ENCODE measurements at places on chromosomes 2 and 18.

GRCh38 chr2:28780496-28780895 lies 28.9 kb downstream of the PPP1CB start:
- H3K27ac ChIP-seq, result no peak overlapping the region
- no peaks in the 10 kb centered on the region for H3K27me3 ChIP-seq
- peaks cover 89% of the 10 kb centered on the region for H3K36me3 ChIP-seq
- DNase-seq, result no peak
- H3K4me3 ChIP-seq, result no peak overlapping the region
- no peaks in the 10 kb centered on the region for H3K4me1 ChIP-seq

GRCh38 chr18:76823587-76824011 lies 1.2 kb downstream of the ZNF236 start:
- peak; percentile 82 for DNase-seq
- no peaks in the 10 kb centered on the region for H3K36me3 ChIP-seq
- H3K4me3 ChIP-seq, result peak overlapping the region; percentile 96
- no peaks in the 10 kb centered on the region for H3K4me1 ChIP-seq
- peak overlapping the region; percentile 24 for H3K27ac ChIP-seq

GRCh38 chr18:24632158-24632988 lies 171.9 kb downstream of the HRH4 start:
- H3K4me3 ChIP-seq, result no peak overlapping the region
- no peaks in the 10 kb centered on the region for H3K36me3 ChIP-seq
- no peaks in the 10 kb centered on the region for H3K4me1 ChIP-seq
- no peaks in the 10 kb centered on the region for H3K27me3 ChIP-seq
- H3K27ac ChIP-seq, result no peak overlapping the region

DNA sequence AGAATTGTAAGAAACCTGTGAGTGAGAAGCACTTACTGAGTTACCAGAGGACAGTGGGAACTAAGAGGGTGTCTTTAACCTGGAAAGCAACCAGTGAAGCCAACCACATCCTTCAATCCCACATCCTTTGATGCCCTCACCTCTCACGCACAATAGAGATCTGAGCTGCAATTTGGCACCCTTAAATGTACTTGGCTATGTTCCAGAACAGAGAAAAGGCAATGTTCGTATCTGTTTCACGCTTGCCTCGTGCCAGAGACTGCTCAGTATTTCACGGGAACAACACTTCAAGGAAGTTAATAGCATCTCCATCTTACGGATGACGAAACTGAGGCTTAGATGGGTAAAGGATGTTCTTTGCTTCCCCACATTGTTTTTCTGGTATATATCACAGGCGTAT lies 167.4 kb downstream of the DPP10 start:
- H3K36me3 ChIP-seq, result no peaks in the 10 kb centered on the region
- H3K27ac ChIP-seq, result no peak overlapping the region
- DNase-seq, result no peak
- H3K27me3 ChIP-seq, result no peaks in the 10 kb centered on the region
- no peak overlapping the region for H3K4me3 ChIP-seq

DNA sequence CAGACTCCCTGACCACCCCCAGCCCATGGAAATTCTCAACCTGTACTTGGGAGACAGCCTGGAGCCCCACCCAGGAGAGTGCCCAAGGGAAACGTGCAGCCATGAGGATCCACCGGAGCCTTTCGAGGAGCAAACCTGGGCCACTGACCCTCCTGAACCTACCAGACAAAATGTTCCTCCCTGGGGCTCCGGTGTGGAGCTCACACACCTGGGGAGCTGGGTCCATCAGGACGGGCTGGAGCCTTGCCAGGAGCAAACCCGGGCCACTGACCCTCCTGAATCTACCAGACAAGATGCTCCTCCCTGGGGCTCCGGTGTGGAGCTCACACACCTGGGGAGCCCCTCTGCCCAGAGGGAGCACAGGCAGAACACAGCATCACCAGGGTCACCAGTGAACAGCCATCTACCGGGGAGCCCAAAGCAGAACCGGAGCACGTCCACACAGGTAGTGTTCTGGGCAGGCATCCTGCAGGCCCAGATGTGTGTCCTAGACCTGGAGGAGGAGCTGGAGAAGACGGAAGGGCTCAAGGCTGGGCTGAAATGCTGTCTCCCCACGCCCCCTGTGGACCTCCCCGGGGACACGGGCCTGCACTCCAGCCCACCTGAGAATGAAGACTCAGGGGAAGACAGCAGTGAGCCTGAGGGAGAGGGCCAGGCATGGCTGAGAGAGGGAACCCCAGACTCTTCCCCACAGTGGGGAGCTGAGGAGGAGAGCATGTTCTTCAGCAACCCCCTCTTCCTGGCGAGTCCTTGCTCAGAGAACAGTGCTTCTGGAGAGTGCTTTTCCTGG lies 8.9 kb downstream of the PSD4 start:
- H3K4me3 ChIP-seq, result no peak overlapping the region
- H3K4me1 ChIP-seq, result peaks cover 6% of the 10 kb centered on the region
- no peak for DNase-seq
- H3K27me3 ChIP-seq, result no peaks in the 10 kb centered on the region

GRCh38 chr2:21372654-21373053 lies 248.9 kb downstream of the TDRD15 start:
- no peaks in the 10 kb centered on the region for H3K27me3 ChIP-seq
- H3K36me3 ChIP-seq, result no peaks in the 10 kb centered on the region
- no peak overlapping the region for H3K27ac ChIP-seq
- DNase-seq, result peak; percentile 84
- peaks cover 15% of the 10 kb centered on the region for H3K4me1 ChIP-seq
- H3K4me3 ChIP-seq, result no peak overlapping the region

DNA sequence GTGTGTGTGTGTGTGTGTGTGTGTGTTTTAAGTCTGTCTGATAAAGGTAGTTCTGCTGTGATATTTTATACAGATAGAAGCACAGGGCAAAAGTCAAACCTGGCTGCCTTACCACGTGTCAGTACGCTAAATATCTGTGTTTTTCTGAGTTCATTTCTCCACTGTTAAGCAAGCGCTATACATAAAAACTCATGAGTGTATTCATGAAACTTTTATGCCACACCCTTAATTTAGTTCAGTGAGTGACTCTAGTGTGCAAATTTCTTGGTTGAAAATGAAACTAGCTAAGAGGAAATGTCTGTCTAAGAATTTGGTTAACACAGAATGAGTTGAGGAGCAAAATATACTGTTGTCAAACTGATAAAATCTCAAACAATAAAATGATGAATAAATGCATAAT lies 11.2 kb downstream of the CASP10 start:
- DNase-seq, result no peak
- no peaks in the 10 kb centered on the region for H3K27me3 ChIP-seq

- peaks cover 4% of the 10 kb centered on the region for H3K36me3 ChIP-seq
- no peak overlapping the region for H3K4me3 ChIP-seq
- H3K27me3 ChIP-seq, result no peaks in the 10 kb centered on the region
- peak; percentile 41 for DNase-seq
- H3K4me1 ChIP-seq, result no peaks in the 10 kb centered on the region
- H3K27ac ChIP-seq, result peak overlapping the region; percentile 75
These were observed 31.7 kb downstream of the GPC1 start for GRCh38 chr2:240467149-240467642.

- no peak overlapping the region for H3K4me3 ChIP-seq
- H3K36me3 ChIP-seq, result no peaks in the 10 kb centered on the region
- no peak for DNase-seq
- no peaks in the 10 kb centered on the region for H3K4me1 ChIP-seq
- no peaks in the 10 kb centered on the region for H3K27me3 ChIP-seq
These were observed 780.4 kb upstream of the NRXN1 start for GRCh38 chr2:51812138-51812866.

GRCh38 chr2:131035826-131036231 lies 57.4 kb downstream of the FAM168B start:
- H3K4me3 ChIP-seq, result peak overlapping the region; percentile 56
- peaks cover 13% of the 10 kb centered on the region for H3K27me3 ChIP-seq
- peaks cover 14% of the 10 kb centered on the region for H3K4me1 ChIP-seq
- H3K36me3 ChIP-seq, result peaks cover under 1% of the 10 kb centered on the region
- H3K27ac ChIP-seq, result no peak overlapping the region
- DNase-seq, result peak; percentile 65

DNA sequence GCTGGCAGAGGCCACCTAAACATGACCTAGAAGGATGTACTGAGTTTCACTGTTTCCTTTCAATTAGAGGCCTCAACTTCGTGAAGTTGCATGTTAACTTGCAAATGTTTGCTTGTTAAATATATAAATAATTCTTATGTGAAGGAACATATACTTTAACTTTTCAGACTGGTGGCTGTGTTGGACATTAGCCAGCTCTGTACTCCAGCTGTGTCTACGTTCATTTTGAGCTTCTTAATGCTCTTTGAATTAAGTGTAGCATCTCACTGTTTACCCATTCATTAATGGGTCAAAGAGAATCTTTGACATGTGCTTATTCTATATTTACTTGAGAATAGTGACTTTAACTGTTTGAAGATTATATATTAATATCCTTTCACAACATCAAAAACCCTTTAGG lies 823.2 kb upstream of the ID2 start:
- no peak for DNase-seq
- no peaks in the 10 kb centered on the region for H3K4me1 ChIP-seq
- H3K27me3 ChIP-seq, result no peaks in the 10 kb centered on the region
- H3K36me3 ChIP-seq, result no peaks in the 10 kb centered on the region
- H3K4me3 ChIP-seq, result no peak overlapping the region
- H3K27ac ChIP-seq, result no peak overlapping the region

DNA sequence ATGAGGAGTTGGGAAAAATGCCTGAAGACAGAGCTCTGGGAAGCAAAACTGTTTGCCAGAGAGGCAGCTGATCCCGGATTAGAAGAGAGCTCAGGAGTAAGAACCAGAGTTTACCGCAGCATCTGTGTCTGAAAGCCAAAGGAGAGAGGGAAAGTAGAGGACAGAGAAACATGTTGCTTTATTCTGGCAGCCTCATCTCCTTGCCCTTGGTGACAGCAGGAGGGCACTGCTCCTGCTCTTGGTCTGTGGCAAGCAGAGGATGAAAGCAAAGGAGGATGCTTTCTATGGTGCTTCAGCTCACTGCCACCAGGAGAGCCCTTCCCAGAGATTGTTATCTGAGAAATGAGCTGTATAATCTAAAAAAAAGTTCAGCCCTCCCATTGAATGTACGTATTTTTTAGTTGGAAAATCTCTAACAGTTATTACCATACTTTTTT lies 7.7 kb downstream of the SLC1A4 start:
- H3K27me3 ChIP-seq, result peaks cover 16% of the 10 kb centered on the region
- no peaks in the 10 kb centered on the region for H3K4me1 ChIP-seq
- DNase-seq, result no peak
- no peaks in the 10 kb centered on the region for H3K36me3 ChIP-seq

GRCh38 chr2:235580426-235581157 lies 86.7 kb downstream of the AGAP1 start:
- DNase-seq, result no peak
- H3K4me1 ChIP-seq, result no peaks in the 10 kb centered on the region
- H3K27ac ChIP-seq, result no peak overlapping the region
- no peaks in the 10 kb centered on the region for H3K27me3 ChIP-seq

- no peaks in the 10 kb centered on the region for H3K36me3 ChIP-seq
- no peaks in the 10 kb centered on the region for H3K27me3 ChIP-seq
- H3K4me1 ChIP-seq, result peaks cover 6% of the 10 kb centered on the region
- H3K4me3 ChIP-seq, result no peak overlapping the region
- DNase-seq, result peak; percentile 73
These were observed 11.4 kb upstream of the GALNT5 start for GRCh38 chr2:157245846-157246764.

DNA sequence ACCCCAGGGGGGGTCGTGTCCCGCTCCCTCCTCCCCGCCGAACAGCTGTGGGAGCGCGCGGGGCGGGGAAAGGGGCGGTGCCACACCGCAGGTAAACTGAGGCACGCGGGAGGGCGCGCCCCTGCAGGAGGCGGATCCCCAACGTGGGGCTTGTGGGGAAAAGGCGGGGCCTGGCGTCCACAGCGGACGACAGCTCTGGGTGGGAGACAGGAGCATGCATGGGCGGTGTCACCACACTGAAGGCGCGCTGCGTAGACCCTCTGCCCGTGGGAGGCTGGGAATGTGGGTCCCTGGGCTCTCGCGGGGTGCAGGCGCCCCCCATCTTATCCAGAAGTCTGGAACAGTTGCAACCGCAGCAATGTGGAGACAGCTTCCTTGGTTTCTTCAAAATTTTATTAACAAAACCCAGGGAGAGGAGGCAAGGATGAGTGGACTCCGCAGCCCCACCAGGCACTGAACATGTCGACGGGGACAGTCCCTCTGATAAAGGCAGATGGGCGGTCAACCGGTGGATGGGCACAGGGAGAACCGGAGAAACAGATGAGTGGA lies 723 bp upstream of the MBD1 start:
- no peaks in the 10 kb centered on the region for H3K4me1 ChIP-seq
- H3K27me3 ChIP-seq, result no peaks in the 10 kb centered on the region
- H3K36me3 ChIP-seq, result peaks cover 31% of the 10 kb centered on the region
- H3K27ac ChIP-seq, result no peak overlapping the region
- H3K4me3 ChIP-seq, result peak overlapping the region; percentile 100

DNA sequence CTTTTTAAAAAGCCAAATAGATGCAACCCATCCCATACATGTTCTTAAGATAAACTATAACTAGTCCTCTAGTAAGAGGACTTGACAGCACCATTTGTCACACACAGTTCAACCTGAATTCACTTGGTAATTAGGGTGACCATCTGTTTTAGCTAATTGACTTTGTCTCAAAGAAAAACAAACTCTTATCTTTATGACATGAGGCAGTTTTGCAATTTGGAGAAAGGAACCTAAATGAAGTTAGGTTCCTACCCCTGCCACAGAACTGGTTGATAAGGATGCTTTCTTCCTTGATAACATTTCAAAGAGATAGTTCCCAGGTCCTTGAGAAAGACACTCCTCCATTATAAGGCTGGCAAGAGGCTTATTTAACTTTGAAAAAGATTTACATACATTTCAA lies 57.4 kb upstream of the LRRTM1 start:
- DNase-seq, result no peak
- no peak overlapping the region for H3K4me3 ChIP-seq
- H3K27ac ChIP-seq, result no peak overlapping the region
- no peaks in the 10 kb centered on the region for H3K27me3 ChIP-seq

- no peak overlapping the region for H3K4me3 ChIP-seq
- DNase-seq, result no peak
- peaks cover 42% of the 10 kb centered on the region for H3K27me3 ChIP-seq
- H3K27ac ChIP-seq, result no peak overlapping the region
- no peaks in the 10 kb centered on the region for H3K4me1 ChIP-seq
These were observed 151.4 kb downstream of the CD8B2 start for GRCh38 chr2:106638580-106638979.

Data from endodermal cell (in vitro differentiated cells).